CD4-positive, alpha-beta T cell treated with Interleukin-15 for 1 hour (primary cell): ENCODE measurements at places on chromosomes 7 and 10.

DNA sequence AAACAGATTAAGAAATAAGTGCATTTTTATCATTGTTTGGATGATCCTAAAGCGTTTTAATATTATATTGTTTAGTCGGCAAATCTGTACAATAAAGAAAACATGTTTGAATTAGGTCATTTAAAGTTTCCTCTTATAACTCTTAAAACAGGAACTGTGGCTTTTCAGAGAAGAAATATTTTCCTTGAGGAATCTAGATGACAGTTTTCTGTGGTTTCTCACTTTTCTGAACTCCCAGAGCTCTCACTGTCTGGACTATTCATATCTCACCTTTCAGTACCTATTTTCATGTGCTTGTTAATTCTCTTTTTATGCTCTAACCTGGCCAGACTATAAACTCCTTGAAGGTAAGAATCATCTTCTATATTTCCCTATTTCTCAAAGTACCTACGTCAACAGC, 135.1 kb downstream of the CHN2 start:
- no peak for DNase-seq

- no peak for DNase-seq
Observed at GRCh38 chr10:76404531-76404930, 973.1 kb downstream of the LRMDA start.

DNA sequence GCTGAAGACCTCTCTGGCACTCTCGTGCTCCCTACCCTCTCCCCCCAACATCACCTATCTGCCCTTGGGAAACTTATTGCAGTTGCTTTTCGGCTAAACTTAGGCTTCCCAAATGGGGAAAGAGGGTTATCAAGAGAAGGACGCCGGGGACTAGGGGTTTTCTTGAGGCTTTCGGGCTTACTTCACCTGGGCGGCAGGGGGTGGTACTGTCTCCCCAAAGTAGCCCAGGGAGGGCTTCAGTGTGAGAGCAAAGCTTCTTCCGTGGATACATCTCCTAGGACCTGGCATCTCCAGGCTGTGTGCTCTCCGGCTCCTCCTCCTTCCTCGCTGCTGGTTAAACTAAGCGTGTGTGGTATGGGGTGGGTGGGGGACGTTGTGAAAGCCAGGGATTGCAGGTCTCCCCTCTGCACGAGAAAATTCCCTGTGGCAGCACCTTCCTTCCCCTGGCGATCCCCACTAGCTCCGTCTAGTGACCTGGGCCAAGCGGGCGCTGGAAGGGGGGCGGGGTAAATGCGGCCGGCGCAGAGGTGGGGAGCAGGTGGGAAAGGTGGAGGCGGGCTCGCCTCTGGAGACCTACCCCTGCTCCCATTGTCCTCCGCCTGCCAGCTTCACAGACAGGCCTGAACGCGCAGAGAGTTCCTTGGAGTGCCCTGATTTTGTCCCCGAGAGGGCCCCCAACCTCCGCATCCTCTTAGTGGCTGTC, 1.1 kb downstream of the PLXDC2 start:
- DNase-seq, result no peak

DNA sequence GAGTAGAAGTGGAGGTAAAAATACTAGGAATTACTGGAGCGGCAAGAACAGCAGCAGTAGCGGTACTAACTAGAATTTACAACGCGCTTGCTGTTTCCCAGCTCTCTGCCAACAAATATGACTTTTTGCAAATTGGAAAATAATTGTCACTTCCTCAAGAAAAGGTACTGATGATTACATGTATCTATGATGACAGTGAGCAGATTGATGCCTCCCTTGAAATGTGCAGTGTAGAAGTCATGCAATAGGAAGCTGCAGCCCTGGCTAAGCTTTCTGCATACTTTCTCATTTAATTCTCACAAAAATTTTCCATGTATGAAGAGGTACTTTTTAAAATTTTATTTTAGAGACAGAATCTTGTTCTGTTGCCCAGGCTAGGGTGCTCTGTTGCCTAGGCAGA, 49.9 kb downstream of the ANK3 start:
- no peak for DNase-seq

DNA sequence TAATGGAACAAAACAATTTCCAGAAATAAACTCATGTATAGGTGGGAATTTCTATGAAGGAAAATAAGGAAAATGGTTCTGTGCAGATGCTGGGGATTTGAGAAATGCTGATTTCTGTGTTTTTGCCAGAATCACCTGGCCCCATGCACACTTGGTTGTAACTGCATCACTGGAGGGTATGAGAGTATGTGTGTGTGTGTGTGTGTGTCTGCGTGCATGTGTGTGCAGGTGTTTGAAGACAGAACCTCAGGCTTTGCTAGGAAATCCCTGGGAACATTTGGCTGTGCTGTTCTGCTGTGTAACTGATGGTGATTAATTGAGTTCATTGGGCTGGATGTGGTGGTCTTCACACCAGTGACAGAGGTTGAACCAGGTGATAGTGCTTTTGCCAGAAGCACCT, 141.6 kb downstream of the CAMK1D start:
- DNase-seq, result no peak

GRCh38 chr10:14658331-14659127, 116.2 kb downstream of the FAM107B start:
- no peak for DNase-seq

- no peak for DNase-seq
Observed at GRCh38 chr7:50146692-50147091, 53.6 kb upstream of the ZPBP start.

GRCh38 chr10:72329290-72330068, 25.2 kb downstream of the DNAJB12 start:
- DNase-seq, result no peak

DNA sequence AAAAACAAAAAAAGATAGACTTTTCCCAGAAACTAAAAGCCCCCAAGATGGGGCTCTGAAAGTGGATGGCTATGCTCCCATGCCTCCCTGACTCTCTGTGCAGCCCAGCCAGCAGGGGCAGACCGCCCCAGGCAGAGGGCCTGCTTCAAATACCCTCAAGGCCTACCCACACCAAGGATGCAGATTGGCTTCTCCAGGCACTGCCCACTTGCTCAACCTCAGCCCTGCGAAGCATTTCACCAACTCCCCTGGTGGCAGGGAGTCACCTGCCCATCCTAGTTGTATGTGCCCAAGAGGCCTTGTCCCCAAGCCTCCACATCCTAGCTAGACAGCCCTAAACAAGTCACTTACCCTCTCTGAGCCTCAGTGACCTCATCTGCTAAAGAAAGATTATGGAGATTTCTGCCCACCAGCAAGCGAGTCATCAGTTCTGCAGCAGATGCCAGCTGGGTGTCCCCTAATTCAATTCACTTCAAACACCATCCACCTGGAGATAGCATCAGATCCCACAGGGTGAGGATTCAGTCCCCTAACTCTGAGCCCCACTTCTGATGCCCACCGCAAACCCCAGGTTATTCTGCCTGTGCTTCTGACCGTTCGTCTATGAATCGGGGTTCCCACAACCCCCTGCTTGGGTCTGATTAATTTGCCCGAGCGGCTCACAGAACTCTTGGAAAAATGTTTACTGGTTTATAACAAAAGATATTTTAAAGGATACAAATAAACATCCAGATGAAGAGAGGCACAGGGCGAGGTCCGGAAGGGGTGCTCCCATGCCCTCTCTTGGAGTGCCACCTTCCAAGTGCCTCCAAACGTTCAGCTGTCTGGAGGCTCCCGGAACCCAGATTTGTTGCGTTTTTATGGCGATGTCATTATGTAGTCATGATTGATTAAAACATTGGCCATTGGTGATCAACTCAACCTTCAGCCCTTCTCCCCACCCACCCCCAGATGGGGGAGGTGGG, 18.6 kb upstream of the ZMIZ1 start:
- peak; percentile 8 for DNase-seq

DNA sequence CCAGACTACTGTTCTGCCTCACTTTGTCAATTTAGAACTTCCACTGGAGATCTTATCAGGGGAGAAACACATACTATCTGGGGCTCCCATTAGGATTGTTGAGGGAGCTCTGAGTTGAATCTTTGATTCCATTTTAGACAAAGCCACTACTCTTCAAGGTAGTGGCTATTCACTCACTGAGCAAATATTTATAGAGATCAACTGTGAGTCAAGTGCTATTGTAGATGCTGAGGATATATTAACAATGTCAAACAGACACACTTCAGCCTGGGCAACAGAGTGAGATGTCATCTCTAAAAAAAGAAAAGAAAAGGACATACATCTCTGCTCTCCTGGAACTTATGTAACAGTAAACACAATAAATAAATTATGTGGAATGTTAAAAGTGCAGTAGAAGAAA, 315.3 kb downstream of the PTEN start:
- no peak for DNase-seq

DNA sequence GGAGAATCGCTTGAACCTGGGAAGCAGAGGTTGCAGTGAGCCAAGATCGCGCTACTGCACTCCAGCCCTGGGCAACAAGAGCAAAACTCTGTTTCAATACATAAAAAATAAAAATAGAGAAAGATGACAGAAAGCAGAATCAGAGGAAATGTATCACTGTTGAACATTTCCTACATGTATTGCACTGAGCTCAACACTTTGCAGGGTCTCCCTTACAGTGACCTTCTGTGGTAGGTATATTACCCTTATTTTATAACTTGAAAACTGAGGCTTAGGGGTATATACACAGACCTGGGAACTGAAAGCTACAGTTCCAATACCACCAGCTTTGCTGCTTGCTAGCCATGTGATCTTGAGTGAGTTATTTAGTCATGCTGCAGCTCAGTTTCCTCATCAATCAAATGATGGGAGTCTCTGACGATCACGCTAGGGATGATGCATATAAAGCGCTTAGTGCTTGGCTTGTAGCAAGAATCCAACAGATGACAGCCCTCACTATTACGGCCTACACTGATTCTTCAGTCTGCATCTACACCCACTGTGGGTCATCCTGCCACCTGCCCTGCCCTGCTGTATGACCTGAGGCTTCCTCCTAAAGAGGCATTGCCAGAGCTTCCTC, 99.0 kb downstream of the PDE1C start:
- DNase-seq, result no peak

DNA sequence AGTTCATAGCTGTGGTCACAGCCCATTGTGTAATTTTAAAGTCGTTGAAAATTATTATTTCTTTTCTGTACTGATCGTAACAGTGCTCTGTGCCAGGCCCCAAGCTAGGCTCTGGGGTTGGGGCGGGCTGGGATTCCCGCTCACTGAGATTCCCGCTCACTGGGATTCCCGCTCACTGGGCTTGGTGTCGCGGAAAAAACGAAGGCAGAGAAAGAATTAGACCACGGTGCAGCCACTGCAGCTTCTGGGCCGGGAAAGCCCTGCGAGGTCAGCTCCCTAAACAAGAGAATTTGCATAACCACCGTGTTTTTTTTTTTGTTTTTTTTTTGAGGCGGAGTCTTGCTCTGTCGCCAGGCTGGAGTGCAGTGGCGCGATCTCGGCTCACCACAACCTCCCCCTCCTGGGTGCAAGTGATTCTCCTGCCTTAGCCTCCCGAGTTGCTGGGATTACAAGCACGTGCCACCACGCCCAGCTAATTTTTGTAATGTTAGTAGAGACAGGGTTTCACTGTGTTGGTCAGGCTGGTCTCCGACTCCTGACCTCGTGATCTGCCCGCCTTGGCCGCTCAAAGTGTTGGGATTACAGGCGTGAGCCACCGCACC, 31.2 kb downstream of the FOXK1 start:
- peak; percentile 32 for DNase-seq

- DNase-seq, result no peak
Observed at GRCh38 chr7:2812831-2813230, 31.3 kb downstream of the GNA12 start.

GRCh38 chr7:101363196-101363733, 590 bp downstream of the COL26A1 start:
- no peak for DNase-seq
